ENCODE measurements at places on chromosomes 6 and 20.

DNA sequence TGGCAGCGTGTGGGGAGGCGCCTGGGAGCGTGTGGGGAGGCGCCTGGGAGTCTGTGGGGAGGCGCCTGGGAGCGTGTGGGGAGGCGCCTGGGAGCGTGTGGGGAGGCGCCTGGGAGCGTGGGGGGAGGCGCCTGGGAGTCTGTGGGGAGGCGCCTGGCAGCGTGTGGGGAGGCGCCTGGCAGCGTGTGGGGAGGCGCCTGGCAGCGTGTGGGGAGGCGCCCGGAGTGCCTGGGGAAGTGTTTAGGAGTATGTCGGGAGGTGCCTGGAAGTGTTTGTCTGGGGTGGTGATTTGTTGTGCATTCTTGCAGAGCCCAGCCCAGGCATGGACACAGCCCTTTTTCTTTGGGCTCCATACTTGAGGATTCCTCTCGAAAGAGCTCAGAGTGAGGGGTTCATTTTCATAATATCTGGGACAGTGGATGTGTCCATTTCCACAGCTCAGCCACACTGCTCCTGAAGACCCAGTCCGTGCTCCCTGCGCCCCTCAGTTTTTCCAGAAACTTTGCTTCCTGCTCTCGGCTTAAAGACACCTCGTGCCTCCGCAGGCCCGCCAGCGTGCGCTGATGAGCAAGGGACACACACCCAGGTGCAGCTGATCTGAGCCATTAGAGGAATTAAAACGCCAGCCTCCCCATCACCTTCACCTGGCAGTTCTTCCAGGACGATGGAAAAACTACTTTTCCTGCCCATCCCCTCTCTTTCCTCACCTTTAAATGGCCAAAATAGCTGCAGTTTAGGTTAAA is 172.2 kb upstream of the THBS2 start:
- no peak overlapping the region for H3K4me3 ChIP-seq
- peaks cover 32% of the 10 kb centered on the region for H3K4me1 ChIP-seq
- peaks cover 3% of the 10 kb centered on the region for H3K27me3 ChIP-seq
- no peak for DNase-seq
- H3K27ac ChIP-seq: no peak overlapping the region

DNA sequence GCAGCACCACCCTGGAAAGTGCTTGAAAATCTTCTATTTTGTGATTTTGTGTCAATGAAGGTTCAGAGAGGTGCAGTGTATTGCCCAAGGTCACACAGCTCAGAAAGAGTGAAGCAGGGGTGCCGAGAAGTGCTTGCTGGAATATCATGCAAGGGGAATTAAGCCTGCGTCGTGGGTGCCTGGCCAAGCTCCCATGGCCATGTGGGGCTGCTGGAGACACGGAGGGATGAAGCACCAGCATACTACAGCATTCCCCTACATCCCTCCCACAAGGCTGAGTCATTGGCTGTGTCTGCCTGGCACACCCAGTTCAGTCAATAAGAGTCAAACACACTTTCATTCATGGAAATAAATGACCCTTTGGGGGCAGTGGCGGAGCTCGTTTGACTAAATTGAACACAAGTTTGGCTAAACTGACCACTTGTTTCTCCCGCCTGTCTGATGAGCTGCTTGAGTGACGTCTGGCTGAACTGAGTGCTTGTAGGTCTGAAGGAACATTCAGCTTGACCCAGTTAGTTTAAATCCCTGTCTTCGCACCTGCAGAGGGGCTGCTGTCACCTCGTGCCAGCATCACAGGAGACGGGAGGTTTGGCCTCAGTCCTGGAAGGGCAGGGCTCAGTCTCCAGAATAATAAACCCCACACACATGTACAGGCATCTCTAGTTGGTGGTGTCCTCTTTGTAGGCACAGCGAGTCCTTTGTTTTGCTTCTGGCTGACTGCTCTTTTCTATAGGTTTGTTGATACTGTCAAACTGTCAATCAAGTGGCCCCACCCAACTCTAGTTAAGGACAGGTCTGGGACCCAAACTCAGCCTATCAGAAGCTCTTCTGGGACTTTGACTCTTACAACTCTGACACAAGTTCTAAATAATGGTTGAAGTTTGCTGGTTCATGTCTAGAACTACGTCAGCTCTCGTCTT is 8.4 kb upstream of the TGM2 start:
- peaks cover 73% of the 10 kb centered on the region for H3K4me1 ChIP-seq
- H3K27ac ChIP-seq: no peak overlapping the region
- no peak overlapping the region for H3K4me3 ChIP-seq
- H3K36me3 ChIP-seq: no peaks in the 10 kb centered on the region

DNA sequence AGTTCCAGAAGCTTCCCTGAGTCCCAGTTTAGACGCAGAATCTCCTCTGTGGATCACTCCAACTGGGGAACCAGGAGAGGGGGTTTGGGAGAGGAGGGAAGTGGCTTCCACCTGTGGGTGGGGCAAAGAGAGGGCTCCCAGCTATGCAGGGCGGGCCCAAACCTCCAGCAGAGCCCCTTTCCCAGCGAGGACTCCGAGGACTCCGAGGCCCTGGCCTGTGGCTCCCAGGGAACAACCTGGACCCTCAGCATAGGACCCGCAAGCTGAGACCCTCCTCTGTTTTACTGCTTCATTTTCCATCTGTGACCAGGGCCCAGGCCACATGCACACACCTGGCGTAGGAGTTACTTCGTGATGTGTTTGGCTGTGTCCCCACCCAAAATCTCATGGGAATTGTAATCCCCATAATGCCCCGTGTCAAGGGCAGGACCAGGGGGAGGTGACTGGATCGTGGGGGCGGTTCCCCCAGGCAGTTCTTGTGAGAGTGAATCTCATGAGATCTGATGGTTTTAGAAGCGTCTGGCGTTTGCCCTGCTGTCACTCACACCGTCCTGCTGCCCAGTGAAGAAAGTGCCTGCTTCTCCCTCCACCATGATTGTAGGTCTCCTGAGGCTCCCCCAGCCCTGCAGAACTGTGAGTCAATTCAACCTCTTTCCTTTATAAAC is 27.9 kb downstream of the NTSR1 start:
- no peak overlapping the region for H3K4me3 ChIP-seq
- DNase-seq: no peak
- H3K27ac ChIP-seq: no peak overlapping the region
- peaks cover 31% of the 10 kb centered on the region for H3K27me3 ChIP-seq
- H3K36me3 ChIP-seq: no peaks in the 10 kb centered on the region
- peaks cover 22% of the 10 kb centered on the region for H3K4me1 ChIP-seq

DNA sequence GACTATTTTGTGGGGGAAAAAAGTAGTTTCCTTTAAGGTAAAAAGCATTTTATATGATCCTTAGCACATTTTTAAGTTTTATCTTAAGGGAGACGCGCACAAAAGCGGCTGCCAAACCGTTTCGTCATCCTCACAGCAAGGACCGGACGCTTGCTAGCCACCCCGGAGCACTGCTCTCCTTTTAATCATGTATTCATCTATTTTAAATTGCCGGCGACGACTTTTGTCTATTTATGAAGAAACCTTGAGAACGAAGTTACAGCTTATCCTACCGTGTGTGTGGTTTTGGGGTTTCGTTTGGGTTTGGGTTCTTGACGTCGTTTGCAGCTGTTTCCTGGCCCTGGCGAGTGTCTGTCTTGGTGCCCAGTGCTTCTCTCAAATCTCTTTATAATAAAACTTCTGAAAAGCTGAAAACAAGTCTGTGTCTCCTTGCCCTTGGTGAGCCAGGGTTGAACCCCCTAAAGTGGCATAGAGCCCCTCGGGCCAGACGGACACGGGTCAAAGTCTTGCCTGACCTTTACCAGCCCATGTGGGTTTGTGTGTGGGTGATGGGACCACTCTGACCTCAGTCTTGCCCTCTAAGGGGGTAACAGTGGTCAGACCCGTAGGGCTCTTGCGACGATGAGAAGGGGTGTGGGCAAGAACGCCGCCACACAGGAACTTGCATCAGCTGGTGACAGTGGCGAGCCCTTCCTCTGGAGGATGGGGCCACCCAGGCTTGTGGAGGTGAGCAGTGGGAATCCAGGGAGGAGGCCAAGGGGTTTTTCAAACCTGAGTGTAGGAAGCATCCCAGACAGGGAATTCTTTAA is 117.6 kb downstream of the JPH2 start:
- H3K27me3 ChIP-seq: peaks cover 13% of the 10 kb centered on the region
- no peak overlapping the region for H3K27ac ChIP-seq
- H3K36me3 ChIP-seq: no peaks in the 10 kb centered on the region
- peaks cover 6% of the 10 kb centered on the region for H3K4me1 ChIP-seq

DNA sequence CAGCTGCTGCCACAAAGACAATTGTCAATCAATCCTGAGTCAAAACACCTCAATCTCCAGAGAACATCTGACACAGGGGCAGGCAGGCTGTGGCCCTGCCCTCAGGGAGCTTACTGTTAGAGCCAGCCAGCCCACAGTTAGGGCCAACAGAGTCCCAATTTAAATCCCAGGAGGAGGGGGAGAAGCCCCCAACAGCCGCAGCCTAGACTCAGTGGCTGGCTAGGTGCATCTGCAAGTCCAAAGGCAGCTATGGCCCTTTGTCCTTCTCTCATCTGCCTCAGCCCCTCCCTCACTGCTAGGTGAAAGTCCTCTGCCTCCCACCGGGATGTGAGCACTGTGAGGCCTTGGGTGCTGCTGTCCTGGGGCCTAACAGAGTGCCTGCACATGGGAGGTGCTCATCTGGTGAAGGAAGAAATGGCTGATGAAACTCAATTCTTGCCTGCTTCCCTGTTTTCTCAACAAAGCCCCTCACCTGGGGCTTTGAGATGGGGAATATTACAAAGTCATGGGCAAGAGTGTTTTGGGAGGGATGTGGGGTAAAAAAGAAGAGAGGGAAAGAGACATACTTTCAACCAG is 33.7 kb upstream of the VEGFA start:
- H3K27me3 ChIP-seq: peaks cover 11% of the 10 kb centered on the region
- H3K4me1 ChIP-seq: peaks cover 52% of the 10 kb centered on the region
- no peak overlapping the region for H3K4me3 ChIP-seq
- H3K36me3 ChIP-seq: peaks cover 3% of the 10 kb centered on the region

DNA sequence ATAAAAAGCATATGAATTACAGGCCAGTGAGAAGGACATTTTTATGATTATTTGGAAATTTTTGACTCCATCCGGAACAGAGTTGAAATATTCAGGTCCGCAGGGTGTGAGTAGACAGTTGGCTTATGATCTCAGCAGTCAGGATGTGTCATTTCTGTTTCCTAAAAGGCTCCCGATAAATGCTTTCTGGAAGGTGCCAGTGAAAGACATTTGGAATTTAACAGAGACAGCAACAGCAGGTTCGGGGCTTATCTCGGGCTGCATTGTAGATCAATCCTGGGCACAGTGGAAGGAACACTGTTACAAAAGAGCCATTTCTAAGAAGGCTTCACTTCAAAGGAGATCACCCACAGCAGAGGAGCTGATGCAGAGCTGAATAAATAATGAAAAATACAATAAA is 934.4 kb downstream of the KIF16B start:
- H3K27me3 ChIP-seq: peaks cover 13% of the 10 kb centered on the region
- peaks cover 24% of the 10 kb centered on the region for H3K4me1 ChIP-seq
- DNase-seq: no peak
- H3K27ac ChIP-seq: no peak overlapping the region
- H3K4me3 ChIP-seq: no peak overlapping the region

- H3K4me1 ChIP-seq: peaks cover 19% of the 10 kb centered on the region
- H3K27ac ChIP-seq: no peak overlapping the region
- H3K36me3 ChIP-seq: no peaks in the 10 kb centered on the region
Observed at GRCh38 chr20:59400708-59401107, 100.3 kb downstream of the EDN3 start.

- no peaks in the 10 kb centered on the region for H3K4me1 ChIP-seq
- DNase-seq: no peak
- H3K27ac ChIP-seq: no peak overlapping the region
- no peak overlapping the region for H3K4me3 ChIP-seq
- H3K36me3 ChIP-seq: no peaks in the 10 kb centered on the region
- H3K27me3 ChIP-seq: peaks cover 8% of the 10 kb centered on the region
Observed at GRCh38 chr20:5675103-5676091, 74.8 kb upstream of the SHLD1 start.

DNA sequence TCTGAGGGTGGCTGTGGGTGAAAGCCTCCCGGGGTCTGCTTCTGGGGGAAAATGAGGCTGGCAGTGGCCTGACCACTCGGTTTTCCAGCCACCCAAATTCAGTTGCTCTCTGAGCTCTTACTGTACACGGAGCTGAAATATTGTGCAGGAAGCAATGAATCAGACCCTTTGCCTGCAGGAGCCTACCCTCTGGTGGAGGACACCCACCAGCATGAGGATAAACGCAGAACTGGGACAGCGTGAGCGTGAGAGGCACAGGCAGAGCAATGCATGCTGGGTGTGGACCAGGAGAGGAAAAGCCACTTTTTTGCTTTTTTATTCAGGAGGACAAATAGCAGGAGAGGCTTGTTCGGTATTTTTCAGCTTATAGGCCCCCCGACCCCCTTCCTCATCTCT is 298.0 kb downstream of the QKI start:
- H3K36me3 ChIP-seq: no peaks in the 10 kb centered on the region
- peaks cover 21% of the 10 kb centered on the region for H3K4me1 ChIP-seq
- H3K27ac ChIP-seq: no peak overlapping the region
- DNase-seq: no peak

GRCh38 chr6:126307849-126308248 is 32.1 kb upstream of the CENPW start:
- no peaks in the 10 kb centered on the region for H3K27me3 ChIP-seq
- no peak for DNase-seq
- H3K4me1 ChIP-seq: no peaks in the 10 kb centered on the region
- H3K4me3 ChIP-seq: no peak overlapping the region
- no peaks in the 10 kb centered on the region for H3K36me3 ChIP-seq

GRCh38 chr6:89239338-89239737 is 22.2 kb upstream of the GABRR1 start:
- peaks cover 15% of the 10 kb centered on the region for H3K36me3 ChIP-seq
- peaks cover 6% of the 10 kb centered on the region for H3K27me3 ChIP-seq
- no peak overlapping the region for H3K4me3 ChIP-seq
- DNase-seq: no peak
- H3K4me1 ChIP-seq: peaks cover 22% of the 10 kb centered on the region

- H3K36me3 ChIP-seq: peaks cover 27% of the 10 kb centered on the region
- H3K27me3 ChIP-seq: no peaks in the 10 kb centered on the region
- H3K4me3 ChIP-seq: peak overlapping the region; percentile 100
- peak overlapping the region; percentile 100 for H3K27ac ChIP-seq
Observed at GRCh38 chr6:4021854-4022695, 56.9 kb downstream of the FAM217A start.

- no peak for DNase-seq
- H3K4me1 ChIP-seq: peaks cover 74% of the 10 kb centered on the region
- no peak overlapping the region for H3K27ac ChIP-seq
- peaks cover 8% of the 10 kb centered on the region for H3K27me3 ChIP-seq
Observed at GRCh38 chr6:4905826-4906225, 98.0 kb downstream of the RPP40 start.

Measured in nephron progenitor cell (in vitro differentiated cells).